ENCODE measurements at places on chromosomes 3 and 15.

DNA sequence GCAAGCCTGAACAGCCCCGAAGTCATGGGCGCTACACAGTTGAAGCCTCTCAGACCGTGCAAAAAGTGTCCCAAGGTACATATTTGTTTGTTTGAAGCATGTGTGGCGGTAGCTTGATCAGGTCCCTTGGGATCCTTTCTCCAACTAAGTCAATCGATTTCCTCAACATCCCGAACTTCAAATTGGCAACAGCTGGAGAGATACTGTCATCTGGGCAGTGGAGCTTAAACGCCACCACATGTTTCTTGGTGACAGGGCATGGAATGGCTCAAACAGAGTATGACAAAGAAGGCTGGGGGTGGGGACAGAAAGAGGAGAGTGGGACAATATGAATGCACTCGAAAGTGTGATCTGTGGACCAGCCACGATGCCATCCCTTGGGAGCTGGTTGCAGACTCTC, 84.9 kb upstream of the PSMD6 start:
- DNase-seq, result no peak

- DNase-seq, result no peak
Measured at GRCh38 chr3:94607778-94608177, 544.9 kb downstream of the NSUN3 start.

- no peak for DNase-seq
Measured at GRCh38 chr3:64548200-64548889, 139.5 kb downstream of the ADAMTS9 start.

GRCh38 chr15:35696767-35697231, 150.8 kb upstream of the DPH6 start:
- no peak for DNase-seq

DNA sequence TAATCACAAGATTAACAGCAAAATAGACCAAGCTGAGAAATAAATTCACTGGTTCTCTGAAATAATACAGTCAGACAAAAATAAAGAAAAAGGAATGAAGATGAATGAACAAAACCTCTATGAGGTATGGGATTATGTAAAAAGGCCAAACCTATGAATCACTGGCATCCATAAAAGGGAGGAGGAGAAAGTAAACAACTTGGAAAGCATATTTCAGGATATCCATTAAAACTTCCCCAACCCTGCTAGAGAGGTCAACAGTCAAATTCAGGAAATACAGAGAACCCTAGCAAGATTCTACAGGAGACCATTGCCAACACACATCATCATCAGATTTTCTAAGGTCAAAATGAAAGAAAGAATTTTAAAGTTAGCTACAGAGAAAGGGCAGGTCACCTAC, 649.7 kb upstream of the CBLB start:
- DNase-seq, result no peak

DNA sequence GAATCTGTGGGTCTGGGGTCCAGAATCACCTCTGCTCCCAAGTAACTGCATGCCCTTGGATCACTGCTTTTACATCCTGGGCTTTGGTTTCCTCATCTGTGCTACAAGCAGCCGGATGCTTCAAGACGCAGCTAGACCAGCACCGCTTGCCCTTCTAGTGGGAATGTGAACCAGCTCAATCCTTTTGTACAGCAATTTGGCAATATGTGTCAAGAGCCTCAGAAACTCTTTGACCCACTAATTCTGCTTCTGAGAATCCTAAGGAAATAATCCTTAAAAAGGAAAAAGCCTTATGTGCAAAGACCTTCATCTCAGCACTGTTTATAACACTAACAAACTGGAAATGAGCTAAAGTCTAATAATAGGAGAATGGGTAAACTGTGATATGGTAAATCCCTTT, 48.7 kb downstream of the ADCY5 start:
- DNase-seq, result no peak

- no peak for DNase-seq
Measured at GRCh38 chr3:170421111-170421641, 2.5 kb downstream of the CLDN11 start.

DNA sequence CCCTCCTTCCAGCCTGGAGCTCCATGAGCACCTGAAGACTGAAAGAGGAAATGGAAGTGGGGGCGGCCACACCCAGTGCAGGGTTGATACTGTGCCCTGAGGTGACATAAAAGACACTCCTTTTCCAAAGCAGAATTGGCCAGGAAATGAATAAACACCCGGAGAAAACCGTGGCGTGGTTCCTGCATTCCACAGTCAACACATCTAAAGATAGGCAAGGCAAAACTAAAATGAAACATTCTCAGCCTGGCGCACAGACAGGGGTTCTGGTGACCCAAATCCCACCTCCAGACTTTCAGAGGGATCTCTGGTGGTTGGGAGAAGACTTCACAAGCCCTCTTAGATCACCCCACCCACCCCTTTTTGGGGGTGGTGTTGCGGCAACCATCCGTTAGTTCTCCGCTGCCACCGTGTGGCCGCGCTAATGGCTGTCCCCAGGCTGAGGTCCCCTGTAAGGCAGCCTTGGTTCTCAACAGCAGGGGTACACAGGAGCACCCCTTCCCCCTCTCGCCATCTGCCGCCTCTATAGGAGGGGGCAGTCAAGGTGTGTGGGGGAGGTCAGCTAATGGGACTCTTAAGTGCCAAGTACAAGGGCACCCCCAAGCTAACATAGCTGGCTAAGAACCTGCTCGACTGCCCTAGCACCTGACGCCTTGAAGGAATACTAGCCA, 2.5 kb upstream of the MST1R start:
- DNase-seq, result peak; percentile 31

DNA sequence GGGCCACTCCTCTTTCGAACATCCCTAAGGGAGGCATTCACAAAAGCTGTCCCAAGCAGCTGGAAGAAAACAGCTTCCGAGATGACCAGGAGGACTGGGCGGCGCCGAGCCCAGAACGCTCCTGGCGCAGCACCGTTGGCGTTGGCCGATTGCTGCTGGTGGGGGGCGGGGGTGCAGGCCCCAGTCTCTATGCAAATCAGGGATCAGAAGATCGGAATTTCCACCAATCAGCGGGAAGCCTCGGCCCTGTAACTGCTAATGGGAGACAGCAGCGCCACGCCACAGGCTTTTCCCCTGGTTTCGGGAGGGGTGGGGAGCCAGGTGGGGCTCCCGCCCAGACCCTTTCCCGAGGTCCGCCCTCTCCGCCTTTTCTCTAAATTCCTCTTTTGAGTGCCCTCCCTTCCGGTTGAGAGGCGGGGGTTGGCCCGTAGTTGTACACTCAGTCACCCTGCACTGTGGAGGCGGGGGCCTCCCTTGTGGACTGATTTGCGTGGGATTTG, 27.0 kb downstream of the HMCES start:
- no peak for DNase-seq

DNA sequence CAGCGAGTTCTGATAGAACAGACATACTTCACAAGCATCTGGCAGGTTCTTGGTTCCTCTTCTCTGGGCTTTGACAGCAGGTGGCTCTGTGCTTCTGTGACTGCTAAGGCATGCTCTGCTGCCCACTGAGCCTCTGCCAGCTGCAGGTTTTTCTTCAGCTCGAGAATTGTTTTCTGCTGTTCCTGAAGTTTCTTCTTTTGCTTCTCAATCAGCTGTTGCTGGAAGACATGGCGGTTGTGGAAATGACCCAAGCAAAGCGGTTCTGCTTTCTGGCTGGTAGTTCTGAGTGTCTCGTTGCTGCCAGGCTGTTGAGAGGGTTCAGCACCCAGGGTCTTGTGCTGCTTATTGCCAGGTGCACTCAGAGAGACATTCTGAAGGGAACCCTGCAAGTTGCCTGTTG, 50.8 kb downstream of the CCDC191 start:
- DNase-seq, result no peak

- DNase-seq, result no peak
Measured at GRCh38 chr15:55770261-55770660, 27.3 kb upstream of the PRTG start.

- DNase-seq, result no peak
Measured at GRCh38 chr3:33704891-33705290, 13.2 kb downstream of the CLASP2 start.

DNA sequence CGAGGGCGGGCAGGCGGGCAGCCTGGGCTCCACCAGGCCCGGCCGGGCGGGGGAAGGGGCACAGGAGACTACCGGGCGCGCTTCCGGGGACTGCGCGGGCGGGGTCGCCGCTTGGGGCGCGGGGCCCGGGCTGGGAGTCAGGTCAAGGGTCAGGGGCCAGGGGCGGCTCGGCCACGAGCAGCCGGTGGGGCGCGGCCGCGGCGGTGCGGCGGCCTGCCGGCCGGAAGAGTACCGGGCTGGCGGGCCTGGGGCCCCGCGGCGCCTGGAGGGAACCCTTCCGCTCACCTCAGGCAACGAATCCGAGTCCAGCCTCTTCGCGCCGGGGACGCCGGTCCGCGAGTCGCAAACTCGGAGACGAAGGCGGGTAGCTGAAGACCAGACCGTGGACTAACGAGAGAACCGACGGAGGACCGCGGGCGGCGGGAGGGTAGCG, 225 bp downstream of the RHOA start:
- peak; percentile 42 for DNase-seq

GRCh38 chr3:162540421-162540820, 1043.8 kb downstream of the OTOL1 start:
- no peak for DNase-seq

GRCh38 chr3:10357592-10358308, 36.8 kb upstream of the SEC13 start:
- DNase-seq, result no peak

DNA sequence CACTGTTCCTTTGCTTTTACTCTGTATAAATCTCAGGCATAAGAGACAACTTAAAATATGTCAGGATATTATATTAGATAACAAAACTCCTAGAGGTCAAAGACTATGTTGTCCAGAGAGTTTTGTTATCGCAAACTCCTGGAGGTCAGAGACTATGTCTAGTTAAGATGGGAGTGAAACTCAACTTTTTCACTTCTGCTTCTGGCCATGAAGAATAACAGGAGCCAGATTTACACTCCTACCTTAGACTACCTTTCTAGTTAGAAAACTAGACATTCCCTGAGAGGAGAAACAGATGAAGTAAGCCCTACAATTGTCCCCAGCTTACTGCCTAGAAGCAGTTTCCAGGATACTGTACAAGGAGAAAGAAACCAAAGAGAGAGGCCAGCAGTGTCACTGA, 255.4 kb upstream of the UBE2E1 start:
- DNase-seq, result no peak

- DNase-seq, result no peak
Measured at GRCh38 chr3:168801794-168802193, 706.1 kb upstream of the GOLIM4 start.

GRCh38 chr15:99435113-99435695, 130.6 kb upstream of the MEF2A start:
- DNase-seq, result no peak

DNA sequence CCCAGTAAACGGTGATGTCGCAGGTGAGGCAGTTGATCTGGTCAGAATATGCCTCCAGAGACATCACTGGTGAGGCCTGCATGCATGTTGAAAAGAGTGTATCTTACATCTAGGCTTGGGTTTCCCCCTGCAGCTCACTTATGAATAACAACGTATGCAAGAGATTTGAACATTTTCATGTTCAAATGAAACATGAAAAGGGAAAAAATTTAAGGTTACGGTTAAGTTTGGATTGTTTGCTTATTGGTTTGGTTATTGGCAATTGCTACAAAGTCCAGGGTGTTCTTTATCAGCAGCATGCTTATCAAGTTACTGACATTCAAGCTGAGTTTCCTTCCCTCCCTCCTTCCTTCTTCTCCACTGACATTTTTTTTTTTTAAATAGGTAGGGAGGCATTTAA, 123.2 kb downstream of the IGF1R start:
- no peak for DNase-seq

- no peak for DNase-seq
Measured at GRCh38 chr15:56856934-56857333, 61.5 kb upstream of the TCF12 start.

DNA sequence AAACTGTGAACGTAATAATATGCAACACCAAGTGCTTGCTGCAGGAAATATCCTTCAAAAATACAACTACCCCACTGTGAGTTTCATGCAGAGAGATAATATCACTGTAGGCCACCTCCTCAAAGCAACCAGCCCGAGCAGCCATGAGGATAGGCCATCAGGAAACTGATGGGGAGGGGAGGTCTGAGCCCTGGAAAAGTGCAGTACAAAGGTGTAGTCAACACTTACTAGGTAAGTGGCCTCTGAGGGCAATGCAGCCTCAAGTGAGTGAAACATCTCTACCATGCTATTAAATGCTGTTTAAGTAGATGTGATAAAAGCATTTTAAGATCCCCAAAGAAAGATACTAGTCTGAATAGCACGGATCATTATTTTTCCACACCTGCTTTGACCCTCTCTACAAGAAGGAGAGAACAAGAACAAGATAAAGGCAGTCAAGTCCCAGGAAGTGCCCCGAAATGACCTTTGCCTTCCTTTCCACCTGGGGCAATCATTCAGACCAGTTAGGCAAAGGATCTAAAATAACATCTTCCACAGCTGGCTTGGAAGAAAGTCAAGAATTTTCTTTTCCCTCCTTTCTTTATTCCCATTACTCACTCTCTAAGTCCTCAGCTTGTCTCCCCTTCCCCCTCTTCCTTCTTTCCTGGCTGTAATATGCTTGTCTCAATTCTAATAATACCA, 62.8 kb downstream of the FMN1 start:
- no peak for DNase-seq

GRCh38 chr3:179615458-179616173, 11.0 kb downstream of the NDUFB5 start:
- DNase-seq, result no peak

- DNase-seq, result no peak
Measured at GRCh38 chr15:89732451-89733172, 18.4 kb downstream of the MESP1 start.

GRCh38 chr3:15331072-15331605, 1.2 kb downstream of the SH3BP5 start:
- no peak for DNase-seq

GRCh38 chr3:47128137-47128536, 35.8 kb downstream of the SETD2 start:
- no peak for DNase-seq

DNA sequence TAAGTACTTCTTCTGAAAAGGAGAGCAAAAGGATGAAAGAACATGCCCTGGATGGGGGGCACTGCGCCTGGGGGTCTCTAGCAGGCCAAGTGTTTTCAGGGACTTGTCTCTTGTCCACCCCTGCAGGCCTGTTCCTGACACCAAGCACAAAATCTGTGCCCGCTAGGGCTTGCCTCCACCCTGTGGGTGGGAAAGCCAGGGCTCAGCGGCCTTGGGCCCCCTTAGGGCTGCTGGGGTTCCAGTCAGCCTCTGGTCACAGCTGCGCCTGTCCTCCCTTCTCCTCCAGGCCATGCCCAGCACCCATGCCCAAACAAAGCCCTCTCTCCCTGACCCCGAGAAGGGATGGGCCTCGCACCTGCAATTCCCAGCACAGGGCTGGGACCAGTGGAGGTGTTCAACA, 71.1 kb upstream of the TRPM1 start:
- DNase-seq, result no peak
